HS-27A (cell line): ENCODE measurements at places on chromosomes 16 and 17.

GRCh38 chr16:70605283-70605657 is 41.1 kb upstream of the IL34 start:
- DNase-seq: no peak

- no peak for DNase-seq
Measured at GRCh38 chr16:54628796-54629625, 301.7 kb upstream of the IRX5 start.

GRCh38 chr16:79372503-79373184 is 227.9 kb downstream of the MAF start:
- DNase-seq: no peak

GRCh38 chr16:57284209-57284951 is at the start of gene PLLP:
Gene PLLP (minus strand): TSS chr16:57284672. CDS start chr16:57284540, 132 bp downstream.
- no peak for DNase-seq

DNA sequence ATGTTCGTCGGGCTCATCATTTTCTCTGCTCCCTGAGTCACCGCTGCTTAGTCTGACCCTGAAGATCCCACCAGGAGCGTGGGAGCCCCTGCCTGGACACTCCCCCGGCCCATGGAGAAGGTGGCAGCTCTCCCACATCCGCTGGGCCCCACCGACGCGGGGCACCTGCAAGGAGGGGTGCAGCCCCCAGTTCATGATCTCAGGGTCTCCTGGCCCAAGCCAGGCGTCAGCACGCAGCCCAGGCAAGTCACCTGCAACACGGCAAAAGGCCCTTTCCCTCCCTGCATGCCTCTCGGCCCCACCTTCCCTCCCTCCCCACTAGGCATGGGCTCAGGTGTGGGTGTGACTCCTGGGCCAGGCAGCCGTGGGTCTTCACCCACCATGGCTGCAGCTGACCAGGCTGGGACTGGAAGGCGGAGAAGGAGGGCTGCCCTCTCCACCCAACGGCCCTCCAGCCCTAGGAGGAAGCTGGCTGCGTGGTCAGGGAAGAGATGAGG is 9.7 kb upstream of the CHMP6 start:
- no peak for DNase-seq

DNA sequence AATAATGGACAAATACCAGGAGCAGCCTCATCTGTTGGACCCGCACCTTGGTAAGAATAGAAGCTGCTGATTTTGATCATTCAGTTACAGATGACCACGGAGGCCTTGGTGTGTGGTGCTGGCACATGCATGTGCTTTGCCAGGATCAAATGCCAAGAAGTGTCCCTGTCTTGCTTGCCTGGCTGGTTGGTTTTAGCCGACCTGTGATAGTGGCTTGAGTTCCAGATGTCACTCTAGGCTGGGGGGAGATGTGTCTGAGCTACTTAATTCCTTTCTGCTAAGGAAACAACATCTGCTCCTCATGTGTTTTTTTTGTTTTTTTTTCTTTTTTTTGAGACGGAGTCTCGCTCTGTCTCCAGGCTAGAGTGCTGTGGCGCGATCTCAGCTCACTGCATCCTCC is 4.3 kb downstream of the TBCD start:
- DNase-seq: no peak

GRCh38 chr16:88412766-88413165 is 30.0 kb downstream of the ZNF469 start:
- no peak for DNase-seq

DNA sequence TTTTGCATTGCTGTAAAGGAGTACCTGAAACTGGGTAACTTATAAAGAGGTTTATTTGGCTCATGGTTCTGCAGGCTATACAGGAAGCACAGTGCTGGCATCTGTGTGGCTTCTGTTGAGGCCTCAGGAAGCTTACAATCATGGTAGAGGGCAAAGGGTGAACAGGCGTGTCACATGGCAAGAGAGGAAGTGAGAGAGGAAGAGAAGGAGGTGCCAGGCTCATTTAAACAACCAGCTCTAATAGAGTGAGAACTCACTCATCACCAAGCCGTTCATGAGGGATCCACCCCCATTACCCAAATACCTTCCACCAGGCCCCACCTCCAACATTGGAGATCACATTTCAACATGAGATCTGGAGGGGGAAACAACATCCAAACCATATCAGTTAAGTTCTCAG is 16.4 kb upstream of the CLEC19A start:
- no peak for DNase-seq

DNA sequence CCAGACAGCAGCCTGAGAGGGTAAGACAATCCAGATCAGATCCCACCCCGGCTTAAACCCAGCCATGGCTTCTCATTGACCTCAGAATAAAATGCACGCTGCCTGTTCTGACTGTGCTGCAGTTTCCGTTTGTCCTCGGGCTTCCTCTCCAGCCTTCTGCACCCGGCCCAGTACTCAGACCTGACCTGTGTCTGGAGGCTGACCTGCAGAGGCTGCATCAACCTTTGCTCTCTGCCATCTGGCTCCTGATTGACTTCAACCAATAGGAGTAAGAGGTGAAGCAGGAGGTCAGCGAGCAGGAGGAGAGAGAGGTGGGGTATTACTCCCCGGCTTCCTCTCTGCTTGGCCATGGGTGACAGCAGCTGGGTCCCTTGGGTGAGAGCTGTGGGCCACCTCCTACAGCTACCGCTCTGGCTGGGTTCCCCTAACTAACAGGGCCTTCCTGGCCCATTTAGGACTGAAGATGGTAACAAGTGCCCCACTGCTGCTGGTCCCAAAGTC is 46.7 kb downstream of the C16orf82 start:
- DNase-seq: no peak
